ENCODE measurements at places on chromosomes 4 and X. TPM values are rescaled to one million over a fixed set of nuclear protein-coding genes. Genes with fewer than 3 reads are reported as not detected.
A peak's percentile ranks its signal among the peaks of the same experiment; 100 is the strongest.

DNA sequence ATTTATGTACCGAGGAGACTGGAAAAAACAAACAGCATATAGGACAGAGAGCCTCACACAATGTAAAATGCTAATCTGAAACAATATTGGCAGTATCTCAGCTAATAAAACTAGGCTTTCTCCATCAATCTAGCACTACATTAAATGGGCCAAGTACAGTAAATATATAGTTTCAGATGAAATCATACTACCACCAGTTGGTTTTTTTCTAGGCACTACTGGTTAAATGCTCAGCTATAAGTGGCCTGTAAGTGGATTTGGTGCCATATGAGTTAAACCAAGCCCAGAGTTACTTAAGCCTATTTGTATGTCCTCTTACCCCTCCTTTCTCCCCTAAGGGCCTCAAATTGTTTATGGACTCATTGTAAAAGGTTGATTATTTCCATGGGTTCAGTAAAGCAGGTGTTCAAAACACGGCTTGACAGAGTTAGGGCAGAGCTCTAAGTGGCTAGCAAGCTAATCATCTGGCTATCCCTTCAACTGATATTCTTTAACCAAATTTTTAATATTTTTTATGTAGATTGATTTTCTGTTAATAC lies 57.5 kb downstream of the FAM13A start:
- no peak for DNase-seq

DNA sequence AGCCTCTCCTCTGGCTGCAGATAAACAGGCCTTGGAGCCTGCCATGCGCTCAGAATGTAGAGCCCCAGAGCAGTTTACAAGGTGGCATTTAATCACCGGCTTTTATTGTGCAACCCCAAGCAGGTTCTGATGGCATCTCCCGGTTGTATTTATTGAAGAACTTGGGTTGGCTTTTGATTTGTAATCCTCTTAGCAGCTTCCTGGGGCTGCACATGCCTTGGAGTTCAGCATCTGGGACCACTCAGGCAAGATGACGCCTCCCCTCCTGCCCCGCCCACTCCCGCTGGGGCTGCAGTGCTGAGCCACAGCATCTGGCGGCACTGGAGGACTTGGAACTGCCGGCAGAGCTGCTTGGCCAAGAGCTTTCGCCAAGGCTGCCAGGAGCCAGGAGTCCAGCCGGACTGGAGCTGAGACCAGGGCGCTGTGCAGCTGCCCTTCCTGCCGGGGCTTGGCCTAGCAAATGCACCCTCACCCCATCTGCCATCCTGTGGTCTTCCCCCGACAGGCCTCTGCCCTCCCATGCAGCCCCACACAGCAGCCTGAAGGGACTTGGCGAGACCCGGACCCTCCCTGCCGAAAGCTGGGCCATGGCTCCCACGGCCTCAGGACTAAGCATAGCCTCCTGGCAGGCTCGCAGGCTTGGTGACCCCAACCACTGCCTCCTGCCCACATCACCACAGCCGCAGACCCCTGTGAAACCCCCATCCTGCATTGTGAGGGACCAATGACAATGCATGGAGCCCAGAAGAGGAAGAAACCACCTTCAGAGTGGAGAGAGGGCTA lies 5.4 kb downstream of the HTRA3 start:
- DNase-seq: no peak

DNA sequence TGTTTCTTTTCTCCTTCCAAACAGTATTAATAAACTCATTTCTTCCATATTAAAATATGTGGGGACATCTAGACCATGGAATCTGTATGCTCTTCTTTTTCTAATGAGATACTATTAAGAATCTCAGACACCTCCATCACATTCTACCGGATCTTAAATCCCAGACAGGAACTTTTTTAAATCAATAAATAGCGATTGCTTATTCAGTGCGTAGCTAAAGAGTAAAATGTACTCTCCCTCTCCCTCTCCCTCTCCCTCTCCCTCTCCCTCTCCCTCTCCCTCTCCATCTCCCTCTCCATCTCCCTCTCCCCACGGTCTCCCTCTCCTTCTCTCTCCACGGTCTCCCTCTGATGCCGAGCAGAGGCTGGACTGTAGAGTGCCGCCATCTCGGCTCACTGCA lies 297.0 kb downstream of the HNRNPD start:
- no peak for DNase-seq

- peak; percentile 53 for DNase-seq
Measured at GRCh38 chr4:184287697-184288255, 70.1 kb upstream of the ENPP6 start.

DNA sequence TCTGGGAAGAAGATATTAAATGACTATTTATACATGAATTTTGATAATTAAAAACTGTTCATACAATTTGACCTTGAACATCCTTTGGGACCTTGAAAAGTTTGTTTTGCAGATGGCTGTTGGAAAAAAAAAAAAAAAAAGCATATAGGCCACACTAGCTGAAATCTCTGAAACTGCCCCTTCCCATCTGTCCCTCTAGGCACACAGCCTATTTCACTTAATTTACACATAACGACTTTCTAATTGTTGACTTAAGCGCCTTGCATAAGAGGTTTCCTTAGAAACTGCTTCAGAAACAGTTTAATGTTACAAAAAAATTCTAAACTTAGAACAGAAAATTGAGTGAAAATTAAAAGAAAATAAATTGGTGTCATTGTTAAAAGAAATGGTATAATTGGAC lies 131.0 kb downstream of the COX18 start:
- no peak for DNase-seq

- DNase-seq: no peak
Measured at GRCh38 chr4:76195326-76195725, 18.3 kb downstream of the SCARB2 start.

DNA sequence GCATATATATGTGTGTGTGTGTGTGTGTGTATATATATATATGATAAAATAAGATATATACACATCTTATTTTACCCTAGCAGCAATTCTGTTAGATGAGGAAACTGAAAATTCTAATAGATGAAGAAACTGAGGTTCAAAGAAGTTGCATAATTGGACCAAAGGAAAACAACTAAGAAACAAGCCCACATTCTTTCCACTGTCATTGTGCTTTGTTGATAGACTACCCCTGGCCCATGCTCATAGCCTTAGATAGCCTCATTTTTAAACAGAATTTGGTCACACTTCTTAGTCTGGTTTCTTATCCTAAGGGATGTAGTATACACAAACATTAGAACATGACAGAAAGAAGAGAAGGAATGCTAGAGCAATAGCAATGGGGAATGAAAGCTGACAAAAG lies 138.8 kb downstream of the NDST3 start:
- DNase-seq: no peak

GRCh38 chrX:118865231-118865630 lies 41.6 kb downstream of the ZCCHC12 start:
- DNase-seq: no peak

DNA sequence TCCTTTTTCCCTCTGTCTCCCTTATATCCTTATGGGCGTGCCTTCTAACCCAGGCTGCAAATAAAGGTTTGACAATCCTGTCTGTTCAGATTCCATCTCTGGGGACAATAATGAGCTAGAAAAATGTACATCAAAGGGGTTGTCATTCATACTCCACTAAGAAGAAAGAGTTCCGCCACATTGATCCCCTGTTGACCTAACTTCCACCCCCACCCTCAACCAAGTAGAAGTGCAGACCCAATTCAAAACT lies 541 bp upstream of the GABRA3 start:
- no peak for DNase-seq

- no peak for DNase-seq
Measured at GRCh38 chr4:169106696-169107229, 96.7 kb upstream of the CBR4 start.

The GUF1 gene
- total RNA-seq: 8.7 TPM

The MAGEA1 gene
- total RNA-seq: not detected

The UGT8 gene
- 0.05 TPM for total RNA-seq

The GRIA3 gene
- total RNA-seq: not detected

The JAKMIP1 gene
- not detected for total RNA-seq

The MAB21L2 gene
- total RNA-seq: 0.33 TPM

The FAM47E gene
- total RNA-seq: 0.14 TPM

The COX7B2 gene
- not detected for total RNA-seq
